ENCODE measurements at places on chromosomes 11 and 22.

DNA sequence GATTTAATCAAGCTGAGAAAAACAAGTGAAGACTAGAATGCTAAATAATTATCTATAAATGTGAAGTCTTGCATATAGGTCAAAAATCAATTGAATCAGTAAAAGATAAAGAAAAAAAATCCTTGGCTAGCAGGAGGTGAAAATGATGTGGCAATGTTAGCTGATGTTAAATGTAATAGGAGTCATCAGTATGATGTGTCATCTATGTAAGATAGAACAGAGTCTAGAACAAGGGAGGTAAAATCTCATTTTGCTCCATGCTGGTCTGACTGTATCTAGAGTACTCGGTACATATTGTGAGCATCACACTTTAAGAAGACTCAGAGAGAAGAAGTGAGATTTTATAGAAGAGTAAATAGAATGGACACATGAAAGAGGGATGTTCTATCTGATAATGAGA, 721.2 kb downstream of the ETS1 start:
- DNase-seq = no peak

- DNase-seq = no peak
Observed at GRCh38 chr22:44409974-44410316, 88.1 kb downstream of the RTL6 start.

GRCh38 chr11:73295241-73295995, 12.7 kb upstream of the ARHGEF17 start:
- DNase-seq = peak; percentile 56

DNA sequence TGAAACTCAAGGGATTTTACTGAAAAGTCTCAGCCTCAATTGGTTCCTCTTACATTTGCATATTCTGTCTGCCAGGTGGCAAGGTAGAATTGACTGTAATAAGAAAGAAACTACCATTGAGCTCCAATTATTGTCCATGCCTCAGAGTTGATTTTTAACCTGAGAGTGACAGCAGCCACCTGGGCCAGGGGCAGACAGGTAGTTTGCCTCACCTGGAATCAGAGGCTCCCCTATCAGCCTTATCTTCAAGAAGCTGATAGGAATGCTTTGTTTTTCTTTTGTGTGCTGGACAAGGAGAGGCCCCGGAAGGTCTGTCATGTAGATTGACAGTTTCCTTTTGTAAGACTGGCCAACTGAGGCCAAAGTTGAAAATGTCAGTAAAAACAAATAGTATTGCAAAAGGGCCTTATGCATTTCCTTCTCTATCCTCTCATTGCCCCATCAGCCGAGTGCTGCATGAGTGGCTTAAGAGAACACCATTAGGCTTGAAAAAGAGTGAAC, 34.1 kb downstream of the CD44 start:
- DNase-seq = no peak

DNA sequence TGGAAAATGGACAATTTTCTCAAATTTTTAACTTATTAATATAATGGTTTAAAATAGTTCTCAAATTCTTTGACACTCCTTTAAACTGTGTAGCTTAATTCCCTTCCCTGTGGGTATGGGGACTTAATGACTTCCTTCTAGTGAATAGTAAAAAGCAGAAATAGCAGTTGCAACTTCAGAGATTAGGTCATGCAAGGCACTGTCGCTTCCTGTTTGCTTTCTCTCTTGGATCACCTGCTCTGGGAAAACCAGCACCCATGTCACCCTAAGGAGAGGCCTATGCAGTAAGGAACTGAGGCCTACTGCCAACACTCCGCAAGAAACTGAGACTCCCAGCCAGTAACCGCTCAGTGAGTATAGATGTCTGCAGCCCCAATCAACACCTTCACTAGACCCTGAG, 5.5 kb upstream of the PANX3 start:
- peak; percentile 84 for DNase-seq

DNA sequence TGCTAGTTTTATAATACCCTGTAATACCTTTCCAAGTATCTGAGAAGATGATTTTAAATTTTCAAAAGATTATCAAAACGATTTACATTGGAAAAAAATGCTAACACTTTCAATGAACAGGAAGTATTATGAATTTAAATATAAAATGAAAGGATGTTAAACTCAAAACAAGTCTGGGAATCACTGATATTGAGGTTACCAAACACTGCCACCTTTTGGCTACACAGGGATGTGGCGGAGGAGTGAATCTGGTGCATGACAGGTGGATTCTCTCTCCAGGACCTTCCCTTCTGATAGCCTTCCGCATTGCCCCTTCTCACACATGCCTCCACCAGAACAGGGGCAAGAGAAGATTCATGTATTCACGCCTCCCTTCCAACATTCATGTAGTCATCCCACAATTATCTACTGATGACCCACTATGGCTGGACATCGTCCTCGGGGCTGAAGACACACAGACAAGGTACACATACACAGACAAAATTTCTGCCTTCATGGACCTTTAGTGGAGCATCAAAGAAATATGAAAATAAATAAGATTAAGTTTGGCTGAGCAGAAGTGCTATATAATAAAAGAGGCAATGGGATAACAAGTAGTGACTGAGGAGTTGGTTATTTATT, 34.7 kb downstream of the ATG16L2 start:
- DNase-seq = peak; percentile 47

DNA sequence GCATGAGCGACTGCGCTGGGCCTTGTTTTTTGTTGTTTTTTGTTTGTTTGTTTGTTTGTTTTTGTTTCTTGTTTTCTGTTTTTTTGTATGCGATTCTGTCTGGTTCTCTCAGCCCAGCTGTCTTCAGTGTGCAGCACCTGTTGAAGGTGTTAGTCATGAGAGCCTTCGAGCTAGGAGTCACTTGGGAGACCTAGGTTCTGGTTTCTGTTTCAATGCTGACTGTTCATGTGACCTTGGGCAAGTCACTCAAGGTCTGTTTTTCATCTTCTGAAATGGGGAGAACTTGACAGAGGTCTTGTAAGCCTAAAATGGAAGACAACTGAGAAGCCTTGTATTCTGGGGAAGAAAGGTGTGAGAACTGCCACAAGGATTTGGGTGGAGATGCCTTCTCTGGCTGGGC, 1.8 kb downstream of the DCPS start:
- DNase-seq = no peak

- DNase-seq = no peak
Observed at GRCh38 chr11:126433989-126434949, 78.8 kb downstream of the ST3GAL4 start.

GRCh38 chr11:87740968-87741367, 434.3 kb downstream of the RAB38 start:
- DNase-seq = no peak

DNA sequence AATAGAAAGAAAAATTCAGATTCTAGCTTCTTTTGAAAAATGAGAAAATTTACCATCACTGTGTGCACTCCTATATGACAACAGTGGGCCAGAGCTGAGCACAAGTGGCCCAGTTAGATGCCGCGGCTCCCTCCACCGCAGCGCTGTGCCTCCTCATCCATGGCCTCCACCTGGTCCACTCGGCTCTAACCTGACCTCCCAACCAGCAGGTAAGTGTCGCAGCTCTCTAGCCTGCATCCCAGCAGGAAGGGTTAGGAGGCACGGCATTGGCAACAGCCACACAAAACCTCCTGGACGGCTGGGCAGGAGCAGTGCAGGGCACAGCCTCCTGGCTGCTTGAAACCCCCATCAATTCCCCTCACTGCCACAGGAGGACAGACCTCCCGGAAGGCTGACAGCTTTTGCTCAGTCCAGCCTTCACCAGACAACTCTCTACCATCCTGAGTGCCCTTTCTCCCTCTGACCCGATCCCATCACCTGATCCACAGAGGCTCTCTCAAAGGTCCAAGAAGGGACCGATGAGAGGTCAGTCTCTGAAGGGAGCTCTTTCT, 76.1 kb downstream of the RPL27A start:
- DNase-seq = no peak

GRCh38 chr11:2097356-2097997, 41.7 kb downstream of the IGF2 start:
- DNase-seq = no peak

- DNase-seq = no peak
Observed at GRCh38 chr11:133519560-133519959, 12.7 kb downstream of the OPCML start.

Measured in HL-60 (cell line).